Activated CD4-positive, alpha-beta T cell treated with anti-CD3 and anti-CD28 coated beads, Interleukin-2, amount 50 U/mL, for 4 hours (primary cell): ENCODE measurements at places on chromosomes 12 and 14.

GRCh38 chr14:91173221-91173670 lies 59.4 kb downstream of the DGLUCY start:
- DNase-seq: peak; percentile 83

DNA sequence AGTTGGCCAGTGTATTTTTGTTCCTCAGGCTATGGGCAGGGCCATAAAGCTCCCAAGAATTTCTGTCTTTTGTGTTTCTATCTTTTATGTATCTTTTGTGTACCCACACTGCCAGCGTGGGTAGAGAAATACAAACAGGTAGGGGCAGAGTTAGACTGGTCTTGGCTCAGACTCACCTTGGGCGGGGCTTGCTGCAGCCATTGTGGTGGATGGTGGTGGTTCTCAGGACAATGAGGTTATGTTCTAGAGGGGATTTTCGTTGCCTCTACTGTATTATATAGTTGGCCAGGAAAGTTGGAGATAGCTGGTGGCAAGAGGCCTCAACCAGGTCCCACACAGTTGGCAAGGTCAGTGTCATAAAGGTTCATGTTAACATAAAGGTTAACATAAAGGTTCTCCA lies 977.5 kb upstream of the LRFN5 start:
- DNase-seq: no peak

DNA sequence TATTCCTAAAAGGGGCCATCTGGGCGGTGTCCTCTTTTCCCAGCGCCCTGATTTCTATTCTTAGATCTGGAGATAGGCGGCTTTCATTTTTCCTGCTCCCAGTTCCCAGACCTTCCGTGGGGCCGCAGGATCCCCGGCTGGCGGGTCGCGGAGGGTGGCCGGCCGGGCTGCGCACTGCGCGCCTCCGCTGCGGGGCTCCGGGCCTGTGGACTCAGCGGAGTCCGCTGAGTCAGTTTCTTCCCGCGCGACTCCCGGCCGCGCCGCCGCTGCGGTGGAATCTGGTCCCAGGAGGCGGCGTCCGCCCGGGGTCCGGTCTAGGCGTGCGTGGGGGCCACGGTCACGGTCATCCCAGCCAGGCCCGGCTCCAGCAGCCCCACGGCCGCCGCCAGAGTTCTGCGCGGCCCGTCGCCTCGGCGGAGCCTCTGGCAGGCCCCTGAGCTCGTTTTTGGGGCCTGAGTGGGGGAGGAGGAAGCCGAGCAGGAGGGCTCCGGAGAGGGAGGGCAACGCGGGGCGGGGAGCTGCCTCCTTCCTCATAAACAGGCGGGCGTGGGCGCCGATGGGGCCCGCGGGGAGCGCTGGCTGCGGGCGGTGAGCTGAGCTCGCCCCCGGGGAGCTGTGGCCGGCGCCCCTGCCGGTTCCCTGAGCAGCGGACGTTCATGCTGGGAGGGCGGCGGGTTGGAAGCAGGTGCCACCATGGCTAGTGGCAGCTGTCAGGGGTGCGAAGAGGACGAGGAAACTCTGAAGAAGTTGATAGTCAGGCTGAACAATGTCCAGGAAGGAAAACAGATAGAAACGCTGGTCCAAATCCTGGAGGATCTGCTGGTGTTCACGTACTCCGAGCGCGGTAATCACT lies at the start of gene LRRK2:
TSS of gene LRRK2 (plus strand) at position 559 of the 853 bp plus-strand sequence. CDS start at position 694, 135 bp downstream.
- peak; percentile 13 for DNase-seq

DNA sequence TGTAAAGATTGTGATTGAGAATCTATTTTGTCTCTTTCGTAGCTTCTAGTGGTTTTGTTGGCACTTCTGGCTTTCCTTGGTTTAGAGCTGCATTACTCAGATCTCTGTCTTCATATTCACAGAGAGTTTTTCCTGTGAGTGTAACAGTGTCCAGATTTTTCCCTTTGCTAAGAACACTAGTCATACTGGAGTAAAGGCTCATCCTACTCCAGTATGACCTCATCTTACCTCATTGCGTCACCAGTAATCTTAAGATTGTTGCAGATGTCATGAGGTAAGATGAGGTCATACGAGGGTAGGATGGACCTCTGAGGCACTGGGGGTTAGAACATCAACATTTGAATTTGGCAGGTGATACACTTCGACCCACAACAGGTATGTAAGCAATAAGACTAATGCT lies 461.2 kb downstream of the FLRT2 start:
- DNase-seq: no peak

GRCh38 chr14:104874571-104875411 lies 9.7 kb downstream of the CEP170B start:
- no peak for DNase-seq

DNA sequence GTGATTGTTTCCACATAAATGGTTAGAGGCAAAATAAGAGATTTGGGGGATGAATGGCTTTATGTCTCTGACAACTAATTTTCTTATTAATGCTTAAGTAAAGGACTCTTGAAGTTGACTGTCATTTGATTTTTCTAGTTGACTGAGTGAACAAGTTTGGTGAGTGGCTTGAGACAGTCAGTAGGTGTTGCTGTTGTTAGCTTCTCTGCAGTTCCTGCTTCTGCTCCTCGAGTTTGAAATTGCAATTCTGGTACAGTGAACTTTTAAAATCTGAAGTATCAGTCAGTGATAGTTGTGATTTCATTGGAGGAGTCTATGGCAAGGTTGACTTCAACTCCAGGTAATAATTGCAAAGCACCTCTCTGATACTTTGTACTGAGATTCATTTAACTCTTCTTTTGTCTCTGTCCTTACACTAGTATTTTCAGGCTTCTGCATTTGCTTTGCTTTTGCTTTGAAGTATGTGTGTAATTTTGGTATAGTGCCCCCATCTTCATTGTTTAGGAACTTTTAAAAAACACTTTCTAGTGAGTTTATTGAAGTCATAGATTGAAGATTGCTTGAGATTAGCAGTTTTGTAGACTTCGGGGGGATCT lies 415.5 kb downstream of the PCNX1 start:
- DNase-seq: no peak
